ENCODE measurements at places on chromosomes 4 and X.

- no peak for DNase-seq
Observed at GRCh38 chr4:86060341-86060740, 299.5 kb downstream of the MAPK10 start.

GRCh38 chrX:53621418-53621986, 65.0 kb downstream of the HUWE1 start:
- DNase-seq: no peak

GRCh38 chr4:168955674-168956073, 54.4 kb downstream of the CBR4 start:
- DNase-seq: no peak

GRCh38 chr4:57113870-57114269, 3.7 kb upstream of the IGFBP7 start:
- no peak for DNase-seq

GRCh38 chrX:121851033-121851432, 803.6 kb downstream of the GLUD2 start:
- DNase-seq: no peak

Measured in MV-4-11 (cell line).